ENCODE measurements at places on chromosomes 1 and 21.

- no peak for DNase-seq
Observed at GRCh38 chr1:112317140-112317539, 78.9 kb upstream of the CTTNBP2NL start.

GRCh38 chr1:55380355-55380970, 165.3 kb upstream of the USP24 start:
- no peak for DNase-seq

DNA sequence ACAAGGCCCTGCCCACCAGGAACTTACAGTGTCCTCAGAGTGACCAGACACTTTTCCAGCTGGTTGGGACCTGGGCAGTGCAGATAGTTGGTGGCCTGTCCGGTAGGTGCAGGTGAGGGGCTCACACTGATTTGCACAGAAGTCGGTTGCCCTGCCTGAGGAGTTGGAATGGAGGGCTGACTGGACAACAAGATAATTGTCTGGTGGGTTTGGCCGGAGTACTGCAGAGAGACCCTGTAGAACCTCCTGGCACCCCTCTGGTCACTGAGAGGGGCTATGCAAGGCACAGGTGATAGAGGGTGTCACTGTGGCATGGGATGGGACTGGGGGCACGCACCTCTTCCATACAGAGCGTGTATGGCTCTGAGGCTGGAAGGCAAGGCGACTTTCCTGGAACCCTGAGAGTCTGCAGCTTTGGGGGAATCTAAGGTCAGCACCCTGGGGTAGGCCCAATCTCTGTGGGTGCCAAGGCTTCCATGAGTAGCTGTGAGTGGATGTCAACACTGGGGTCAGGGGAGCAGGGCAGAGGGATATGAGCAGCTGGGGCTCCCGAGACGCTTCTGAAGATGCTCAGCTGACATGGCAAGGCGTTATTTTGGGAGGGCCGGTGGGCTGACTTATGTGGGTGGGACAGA, 7.6 kb upstream of the PLA2G2D start:
- no peak for DNase-seq

DNA sequence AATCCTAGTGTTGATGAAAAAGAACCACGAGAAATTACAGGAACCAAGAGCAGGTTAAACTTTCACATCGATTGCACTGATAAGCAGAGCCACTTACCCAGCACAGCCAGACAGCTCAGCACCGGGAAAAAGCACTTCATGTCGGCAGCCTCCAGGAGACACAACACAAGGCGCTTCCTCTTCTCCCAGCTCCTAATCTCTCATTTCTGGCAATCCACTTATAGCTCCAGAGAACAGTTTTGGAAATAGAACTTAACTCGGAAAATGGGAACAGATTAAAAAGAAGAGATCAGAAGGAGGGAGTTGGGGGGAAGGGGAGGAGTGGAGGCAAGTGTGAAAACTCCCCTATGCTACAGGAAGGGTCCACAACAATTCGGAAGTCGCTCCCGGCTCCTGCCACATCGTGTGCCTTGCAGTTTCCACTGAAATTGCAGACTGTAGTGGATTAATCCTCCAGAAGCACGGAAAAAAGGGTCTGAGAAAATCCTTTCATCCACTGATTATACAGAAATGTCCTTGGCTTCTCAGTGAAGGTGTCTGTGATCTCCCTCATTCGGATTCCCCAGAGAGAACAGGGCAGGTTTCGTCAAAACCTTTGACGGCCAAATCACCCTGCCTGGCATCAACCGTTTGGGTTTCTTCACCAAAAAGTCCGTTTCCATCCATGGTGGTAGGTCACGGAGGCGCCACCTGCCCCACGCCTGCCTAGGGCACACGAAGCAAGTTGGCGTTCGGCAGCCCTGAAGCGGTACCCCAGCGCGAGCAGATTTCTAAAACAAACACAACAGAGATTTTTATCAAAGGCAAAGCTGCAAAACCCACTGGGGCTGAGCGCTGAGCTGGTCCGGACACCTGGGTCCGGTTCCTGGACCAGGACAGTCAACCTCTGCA, 1.1 kb downstream of the IGSF3 start:
- DNase-seq = no peak

GRCh38 chr1:98865796-98866195, 138.9 kb downstream of the PLPPR5 start:
- no peak for DNase-seq

DNA sequence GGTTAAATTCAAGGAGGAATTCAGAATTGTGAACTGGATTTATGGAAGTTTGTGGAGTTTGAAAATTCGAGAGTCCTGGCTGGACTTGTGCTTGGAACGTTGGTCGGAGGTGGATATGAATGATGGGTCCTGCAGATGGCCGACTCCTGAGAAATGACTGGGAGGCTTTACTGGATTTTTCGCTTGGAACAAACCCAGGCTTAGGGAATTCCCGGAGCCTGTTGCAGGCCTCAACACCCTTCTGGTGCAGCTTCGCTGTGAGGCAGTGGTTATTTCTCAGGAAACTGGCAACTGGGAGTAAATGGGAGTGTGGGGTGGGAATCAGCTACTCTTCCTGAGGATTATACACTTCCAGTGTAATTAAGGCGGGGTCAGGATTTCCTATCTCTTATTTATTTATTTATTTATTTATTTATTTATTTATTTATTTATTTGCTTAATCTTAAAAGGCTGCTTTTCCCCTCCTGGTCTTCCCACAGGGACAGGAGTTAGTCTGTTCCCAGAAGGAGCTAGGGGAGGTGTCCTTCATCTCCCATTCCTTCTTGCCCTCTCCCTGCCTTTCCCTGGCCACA, 21.1 kb downstream of the MAPKAPK2 start:
- no peak for DNase-seq

GRCh38 chr1:159895836-159896545, 4.0 kb downstream of the CFAP45 start:
- DNase-seq = no peak

DNA sequence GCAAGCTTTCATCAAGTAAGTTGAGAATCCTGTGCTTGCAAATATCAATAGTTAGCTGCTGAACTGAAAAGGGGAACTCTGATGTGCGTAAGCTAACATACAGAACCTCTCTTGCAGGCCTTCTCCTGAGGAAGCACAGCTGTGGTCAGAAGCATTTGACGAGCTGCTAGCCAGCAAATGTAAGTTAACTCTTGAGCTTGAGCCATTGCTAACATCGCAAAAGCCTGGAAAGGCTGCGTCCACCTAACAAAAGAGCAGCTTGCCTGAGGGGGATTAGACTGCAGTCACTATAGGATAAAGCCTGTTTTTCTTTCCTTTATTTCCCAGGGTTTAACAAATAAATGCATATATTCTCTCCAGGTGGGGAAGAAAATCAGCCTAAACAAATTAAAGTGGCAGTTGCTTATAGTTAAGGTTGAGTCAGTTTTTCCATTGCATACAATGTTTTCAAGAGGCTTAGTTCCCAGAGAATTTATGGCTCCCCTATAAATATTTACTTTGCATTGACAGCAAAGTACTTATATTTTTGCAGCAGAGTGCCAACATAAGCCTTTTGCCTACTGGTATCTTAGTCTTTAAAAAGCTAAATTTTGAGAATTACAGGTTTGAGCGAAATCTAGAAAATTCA, 1.5 kb downstream of the RGS2 start:
- DNase-seq = no peak

GRCh38 chr1:181545395-181545794, 62.1 kb downstream of the CACNA1E start:
- DNase-seq = no peak

DNA sequence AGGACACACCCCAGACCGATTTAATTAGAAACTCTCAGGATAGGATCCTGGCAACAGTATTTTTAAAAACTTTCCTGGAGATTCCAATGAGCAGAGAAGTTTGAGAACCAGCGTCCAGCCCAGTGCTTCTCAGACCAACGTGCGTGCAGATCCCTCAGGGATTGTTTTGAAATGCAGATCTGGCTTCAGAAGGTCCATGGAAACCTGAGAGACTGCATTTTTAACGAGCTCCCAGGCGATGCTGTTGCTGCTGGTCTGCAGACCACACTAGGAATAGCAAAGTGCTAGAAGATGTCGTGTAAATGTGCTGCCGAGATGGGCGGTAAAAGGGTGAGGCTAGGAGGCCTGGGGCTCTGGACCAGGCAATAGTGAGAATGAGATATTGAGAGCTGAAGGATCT, 18.4 kb upstream of the CASQ1 start:
- DNase-seq = no peak

GRCh38 chr1:212966616-212967015, 16.3 kb downstream of the VASH2 start:
- DNase-seq = no peak

- DNase-seq = no peak
Observed at GRCh38 chr1:40634901-40635655, 30.4 kb downstream of the RIMS3 start.

DNA sequence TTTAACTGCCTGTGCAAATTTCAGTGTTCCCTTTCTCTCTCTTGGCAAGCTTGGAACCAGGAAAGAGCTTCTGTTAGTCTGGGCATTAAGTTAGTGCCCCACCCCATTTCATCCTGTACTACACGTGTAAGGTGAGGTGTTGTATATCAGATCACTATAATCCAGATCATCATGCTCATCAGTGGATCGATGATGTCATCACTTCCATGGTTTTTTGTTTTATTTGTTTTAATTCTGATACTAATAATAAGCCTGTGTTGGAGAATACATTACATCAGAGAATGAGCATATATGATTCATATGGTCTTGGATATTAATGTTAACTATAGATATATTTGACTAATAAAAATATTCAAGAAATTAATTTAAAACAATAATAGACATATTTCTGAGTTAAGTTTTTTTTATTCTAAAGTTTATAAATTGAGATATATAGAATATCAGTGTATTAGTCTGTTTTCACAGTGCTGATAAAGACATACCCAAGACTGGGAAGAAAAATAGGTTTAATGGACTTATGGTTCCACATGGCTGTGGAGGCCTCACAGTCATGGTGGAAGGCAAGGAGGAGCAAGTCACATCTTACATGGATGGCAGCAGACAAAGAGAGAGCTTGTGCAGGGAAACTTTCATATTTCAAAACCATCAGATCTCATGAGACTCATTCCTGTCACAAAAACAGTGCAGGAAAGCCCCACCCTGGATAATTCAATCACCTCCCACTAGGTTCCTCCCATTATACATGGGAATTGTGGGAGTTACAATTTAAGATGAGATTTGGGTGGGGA, 588.3 kb upstream of the B3GALT2 start:
- no peak for DNase-seq

- DNase-seq = no peak
Observed at GRCh38 chr1:193674292-193674944, 488.0 kb upstream of the B3GALT2 start.

DNA sequence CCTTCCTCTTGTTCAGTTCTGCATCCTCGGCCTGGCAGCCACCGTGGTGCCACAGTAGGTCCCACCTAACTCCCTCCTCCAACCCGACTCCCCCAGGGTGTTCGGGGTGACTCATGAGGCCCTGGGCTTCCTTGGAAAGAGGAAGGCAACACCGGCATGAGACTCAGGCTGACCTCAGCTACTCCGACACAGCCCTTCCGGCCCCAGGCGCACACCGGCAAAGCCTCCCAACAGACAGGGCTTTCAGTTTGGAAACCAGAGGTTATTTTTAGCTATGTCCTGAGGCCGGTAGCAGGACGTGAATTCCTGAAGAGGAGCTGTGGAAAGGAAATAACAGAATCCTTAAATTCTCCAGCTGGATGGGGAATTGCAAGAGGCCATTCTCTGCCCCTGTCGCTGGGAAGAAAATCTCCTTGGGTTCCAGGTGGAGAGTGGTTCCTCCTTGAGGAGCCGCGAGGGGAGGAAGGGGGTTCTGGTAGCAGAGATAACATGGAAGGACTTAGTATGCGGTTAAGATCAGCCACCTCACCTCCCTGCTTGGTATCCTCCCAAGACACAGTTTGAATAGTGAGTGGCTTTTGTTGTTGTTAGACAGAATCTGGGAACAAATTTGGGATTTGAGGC, 24.4 kb downstream of the PLXNA2 start:
- DNase-seq = no peak

GRCh38 chr1:12204140-12204539, 25.7 kb upstream of the VPS13D start:
- DNase-seq = no peak

GRCh38 chr1:247448107-247448791, 9.7 kb downstream of the OR2B11 start:
- DNase-seq = no peak

DNA sequence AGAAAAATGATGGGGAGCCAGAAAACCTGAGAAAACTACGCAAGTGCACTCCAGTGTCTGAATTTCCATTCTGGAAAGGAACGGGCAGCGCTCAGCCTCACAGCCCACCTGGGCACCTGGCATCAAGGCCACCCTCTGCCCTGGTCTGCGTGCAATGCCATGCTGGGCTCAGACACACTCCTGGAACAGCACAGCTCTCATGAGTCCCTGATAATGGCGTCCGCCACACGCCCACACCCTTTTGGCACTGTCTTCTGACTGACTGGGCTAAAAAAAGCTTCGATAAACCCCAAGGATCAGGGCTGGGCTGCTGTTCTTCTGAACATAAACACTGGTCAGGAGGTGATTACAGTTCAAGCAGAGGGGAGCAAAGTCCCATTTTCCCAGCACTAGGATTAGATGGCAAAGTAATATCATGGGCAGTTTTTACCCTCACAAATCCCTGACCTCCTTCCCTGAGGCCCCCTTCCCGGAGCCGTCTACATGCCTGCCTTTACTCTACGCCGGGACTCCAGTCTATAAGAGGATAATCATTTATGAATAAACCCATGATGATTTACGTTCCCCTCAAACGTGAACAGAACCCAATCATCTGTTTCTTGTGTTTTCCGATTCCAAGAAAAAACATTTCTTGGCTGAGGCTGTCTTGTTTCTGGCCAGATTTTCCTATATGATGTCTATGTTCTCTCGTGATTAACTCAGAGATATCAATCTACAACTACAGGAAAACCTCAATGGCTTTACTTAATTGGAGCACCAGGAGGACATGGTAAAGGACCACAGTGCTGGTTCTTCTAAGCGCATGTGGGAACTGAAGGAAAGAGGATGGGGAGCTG, 22.6 kb downstream of the RCAN1 start:
- no peak for DNase-seq

- no peak for DNase-seq
Observed at GRCh38 chr1:98355656-98356383, 305.7 kb upstream of the SNX7 start.

- DNase-seq = no peak
Observed at GRCh38 chr1:101291562-101292380, 55.0 kb downstream of the S1PR1 start.

- DNase-seq = no peak
Observed at GRCh38 chr1:12315146-12315545, 85.3 kb downstream of the VPS13D start.

- DNase-seq = no peak
Observed at GRCh38 chr21:33021150-33021549, 4.6 kb upstream of the OLIG2 start.
